ENCODE measurements at places on chromosomes 16 and 17. TPM values are rescaled to one million over a fixed set of nuclear protein-coding genes. Genes with fewer than 3 reads are reported as not detected.
A peak's percentile ranks its signal among the peaks of the same experiment; 100 is the strongest.

PPY gene
- polyA plus RNA-seq, result not detected

GRCh38 chr16:87854907-87855683 is 14.2 kb downstream of the SLC7A5 start:
- no peaks in the 10 kb centered on the region for H3K36me3 ChIP-seq
- H3K4me3 ChIP-seq, result no peak overlapping the region
- peaks cover 78% of the 10 kb centered on the region for H3K4me1 ChIP-seq
- H3K27ac ChIP-seq, result peak overlapping the region; percentile 83
- peak; percentile 80 for DNase-seq
- H3K27me3 ChIP-seq, result no peaks in the 10 kb centered on the region

DNA sequence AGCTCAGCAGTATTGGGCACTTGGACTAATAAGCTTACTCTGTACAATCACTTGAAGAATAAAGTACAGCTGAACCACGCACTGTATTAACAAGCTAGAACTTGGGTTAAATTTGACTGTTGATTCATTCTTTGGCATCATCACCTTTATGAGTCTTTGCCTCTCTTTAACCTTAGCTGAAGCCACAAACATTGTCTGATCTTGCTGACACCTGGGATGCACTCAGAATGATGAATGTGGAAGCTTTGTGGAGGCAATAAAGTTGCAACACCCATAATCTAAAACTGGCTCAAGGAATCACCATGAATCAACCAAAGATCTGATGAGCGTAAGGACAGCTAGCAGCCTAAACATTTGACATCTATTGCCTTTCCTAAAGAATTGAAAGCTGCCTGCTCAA is 590.6 kb upstream of the SOX9 start:
- no peaks in the 10 kb centered on the region for H3K4me1 ChIP-seq
- DNase-seq, result no peak
- no peaks in the 10 kb centered on the region for H3K36me3 ChIP-seq
- H3K27ac ChIP-seq, result no peak overlapping the region
- H3K27me3 ChIP-seq, result no peaks in the 10 kb centered on the region

DNA sequence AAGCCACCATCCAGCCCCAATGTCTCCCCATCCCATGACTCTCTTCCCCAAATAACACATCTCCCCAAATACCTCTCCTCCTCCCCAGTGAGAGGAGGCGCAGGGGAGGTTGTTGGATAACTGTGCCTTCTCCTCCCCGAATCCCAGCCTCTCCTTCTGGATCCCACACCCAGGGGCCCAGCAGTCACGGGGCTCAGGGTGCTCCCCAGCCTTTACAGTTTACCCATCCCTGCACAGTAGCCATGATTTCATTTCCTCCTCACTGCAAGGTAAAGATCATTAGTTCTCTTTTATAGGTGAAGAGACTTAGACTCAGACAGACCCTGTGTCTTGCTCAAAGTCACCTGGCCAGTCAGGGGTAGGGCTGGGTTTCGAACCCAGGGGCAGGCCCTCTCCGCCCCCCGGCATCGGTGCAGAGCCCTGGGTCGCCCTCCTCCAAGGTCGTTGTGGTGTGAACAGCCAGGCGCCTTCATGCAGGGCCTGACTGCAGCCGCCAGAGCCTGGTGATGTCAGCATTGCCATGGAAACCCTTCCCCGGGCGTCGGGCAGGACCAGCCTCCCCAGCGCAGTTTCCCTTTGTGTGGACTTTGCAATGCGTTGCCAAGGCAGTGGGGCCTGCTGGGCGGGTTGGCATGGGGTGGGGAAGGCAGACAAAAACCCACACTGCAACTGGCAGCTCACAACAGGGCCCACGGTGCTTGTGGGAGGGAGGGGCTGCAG is 53.3 kb upstream of the TOB1 start:
- H3K27ac ChIP-seq, result peak overlapping the region; percentile 7
- peaks cover 48% of the 10 kb centered on the region for H3K4me1 ChIP-seq
- no peak overlapping the region for H3K4me3 ChIP-seq
- peak; percentile 89 for DNase-seq

XAF1 gene
- polyA plus RNA-seq, result 31.4 TPM

P2RX5 gene
- polyA plus RNA-seq, result 280 TPM

DNA sequence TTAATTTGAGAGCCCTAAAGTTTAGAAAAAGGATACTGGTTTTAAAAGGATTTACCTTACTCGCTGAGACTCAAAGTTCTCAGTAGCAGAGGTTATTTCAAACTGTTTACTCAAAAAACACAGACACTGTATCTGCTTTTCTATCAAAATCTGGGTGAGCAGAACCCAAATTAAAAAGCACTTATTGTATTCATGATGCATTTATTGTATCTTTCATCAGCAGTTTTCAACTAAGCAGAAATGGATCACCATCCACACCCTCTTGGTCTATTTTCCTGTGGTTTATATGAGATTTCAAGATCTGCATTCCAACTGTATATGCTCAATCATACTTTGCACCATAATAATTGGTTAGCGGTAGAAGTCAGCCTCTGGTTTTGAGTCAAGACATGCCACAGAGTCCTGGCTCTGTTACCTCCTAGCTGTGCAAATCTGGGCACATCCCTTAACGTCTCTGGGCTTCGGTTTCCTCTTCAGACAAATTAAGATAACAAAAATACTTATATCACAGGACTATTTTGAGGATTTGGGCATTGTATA is 109.5 kb downstream of the ASIC2 start:
- H3K4me1 ChIP-seq, result no peaks in the 10 kb centered on the region
- DNase-seq, result no peak
- H3K27ac ChIP-seq, result no peak overlapping the region
- H3K27me3 ChIP-seq, result peaks cover 12% of the 10 kb centered on the region

DNA sequence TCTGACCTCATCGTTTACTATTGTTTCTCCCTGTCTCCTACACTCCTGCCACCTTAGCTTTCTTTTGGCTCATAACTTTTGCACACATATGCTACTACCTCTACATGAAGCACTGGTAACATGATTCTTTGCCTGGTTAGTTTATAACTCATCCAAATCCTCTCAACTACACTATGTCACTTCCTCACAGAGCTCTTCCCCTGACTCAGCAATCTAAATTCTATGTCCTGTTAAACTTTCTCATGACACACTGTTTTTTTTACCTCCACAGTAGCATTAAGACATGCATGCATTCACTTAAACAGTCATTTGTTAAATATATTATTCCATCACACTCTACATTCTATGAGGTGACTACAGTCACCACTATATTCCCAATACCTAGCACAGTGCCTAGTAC is 19.7 kb downstream of the APPBP2 start:
- H3K27me3 ChIP-seq, result no peaks in the 10 kb centered on the region
- H3K36me3 ChIP-seq, result no peaks in the 10 kb centered on the region
- DNase-seq, result no peak
- H3K4me1 ChIP-seq, result peaks cover 50% of the 10 kb centered on the region
- H3K27ac ChIP-seq, result no peak overlapping the region
- H3K4me3 ChIP-seq, result no peak overlapping the region

WFDC1 gene
- 2.1 TPM for polyA plus RNA-seq

GRCh38 chr17:66730461-66730923 is 104.4 kb upstream of the CACNG5 start:
- H3K4me1 ChIP-seq, result no peaks in the 10 kb centered on the region
- DNase-seq, result no peak
- no peaks in the 10 kb centered on the region for H3K27me3 ChIP-seq
- no peaks in the 10 kb centered on the region for H3K36me3 ChIP-seq
- H3K27ac ChIP-seq, result no peak overlapping the region
- no peak overlapping the region for H3K4me3 ChIP-seq

- H3K36me3 ChIP-seq, result no peaks in the 10 kb centered on the region
- H3K27ac ChIP-seq, result no peak overlapping the region
- H3K4me3 ChIP-seq, result peak overlapping the region; percentile 26
- DNase-seq, result peak; percentile 85
- peaks cover 41% of the 10 kb centered on the region for H3K27me3 ChIP-seq
- H3K4me1 ChIP-seq, result peaks cover 29% of the 10 kb centered on the region
Observed at GRCh38 chr17:7177191-7177953, 1.8 kb downstream of the ASGR1 start.

WSCD1 gene
- 5.8 TPM for polyA plus RNA-seq

CHST6 gene
- polyA plus RNA-seq, result 0.06 TPM

SLC7A5 gene
- polyA plus RNA-seq, result 5.1 TPM

RAB11FIP4 gene
- 5.5 TPM for polyA plus RNA-seq

SLC38A8 gene
- polyA plus RNA-seq, result 0.37 TPM

- peaks cover 9% of the 10 kb centered on the region for H3K4me1 ChIP-seq
- no peaks in the 10 kb centered on the region for H3K36me3 ChIP-seq
- no peak overlapping the region for H3K4me3 ChIP-seq
- H3K27ac ChIP-seq, result peak overlapping the region; percentile 43
- H3K27me3 ChIP-seq, result no peaks in the 10 kb centered on the region
Observed at GRCh38 chr16:85735225-85735635, 15.7 kb downstream of the C16orf74 start.

GRCh38 chr17:79944821-79945391 is 90.8 kb downstream of the TBC1D16 start:
- peak; percentile 62 for DNase-seq
- no peak overlapping the region for H3K27ac ChIP-seq
- H3K36me3 ChIP-seq, result no peaks in the 10 kb centered on the region
- H3K4me1 ChIP-seq, result peaks cover 6% of the 10 kb centered on the region
- no peak overlapping the region for H3K4me3 ChIP-seq

DNA sequence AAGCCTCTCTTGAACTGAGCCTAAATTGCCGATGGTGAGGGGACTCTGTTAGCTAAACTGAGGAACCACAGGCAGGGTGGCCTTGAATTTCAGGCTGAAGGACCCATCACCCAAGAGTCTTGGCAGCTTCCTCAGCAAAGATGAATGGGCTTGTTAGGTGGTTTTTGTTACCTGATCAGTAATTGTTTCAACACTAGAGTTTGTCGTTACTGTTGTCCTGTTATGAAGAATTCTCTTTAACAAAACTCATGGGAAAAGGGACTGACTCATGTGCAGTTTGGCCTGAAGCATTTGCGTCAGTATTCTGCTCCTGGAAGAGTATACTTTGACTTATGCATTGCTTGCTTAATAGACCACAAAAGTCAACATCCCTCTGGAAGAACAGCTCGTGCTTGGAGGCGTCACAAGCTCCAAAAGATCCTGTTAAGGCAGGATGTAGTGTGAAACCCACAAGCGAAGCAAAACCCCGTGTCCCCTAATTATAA is 206.0 kb downstream of the IRX3 start:
- no peak overlapping the region for H3K4me3 ChIP-seq
- no peaks in the 10 kb centered on the region for H3K4me1 ChIP-seq
- H3K27me3 ChIP-seq, result no peaks in the 10 kb centered on the region
- H3K36me3 ChIP-seq, result no peaks in the 10 kb centered on the region
- no peak for DNase-seq

DNA sequence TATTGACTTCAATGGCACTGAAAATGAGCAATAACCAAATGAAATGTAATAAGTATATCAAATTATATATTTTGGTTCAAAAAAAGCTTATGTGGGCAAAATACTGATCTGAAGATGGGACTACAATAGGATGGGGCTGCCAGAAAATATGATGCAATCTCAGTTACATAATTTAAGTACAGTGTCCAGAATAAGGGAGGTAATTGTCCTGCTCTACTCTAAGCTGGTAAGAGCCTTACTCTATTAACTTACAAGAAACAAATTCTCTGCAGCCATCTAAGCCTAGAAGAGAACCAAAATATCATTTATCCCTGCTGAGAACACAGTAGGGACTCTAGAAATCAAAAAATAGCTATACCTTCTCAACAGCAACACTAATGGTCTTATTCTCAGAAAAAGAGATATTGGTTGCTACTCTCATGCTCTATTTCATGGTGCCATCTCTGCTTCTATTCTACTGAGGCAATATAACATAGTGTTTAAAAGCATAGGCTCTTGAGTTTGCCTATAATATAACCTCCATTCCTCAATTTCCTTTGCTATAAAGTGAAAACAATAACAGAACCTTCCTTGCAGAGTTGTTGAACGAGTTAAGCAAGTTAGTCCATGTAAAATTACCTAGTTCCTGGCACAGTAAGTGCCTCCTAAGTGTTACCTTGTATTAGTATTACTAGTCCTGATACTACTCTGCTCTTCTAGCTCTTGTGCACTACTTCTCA is 19.9 kb downstream of the NQO1 start:
- H3K4me3 ChIP-seq, result no peak overlapping the region
- peaks cover 45% of the 10 kb centered on the region for H3K36me3 ChIP-seq
- no peaks in the 10 kb centered on the region for H3K27me3 ChIP-seq
- H3K4me1 ChIP-seq, result no peaks in the 10 kb centered on the region
- DNase-seq, result no peak

DNA sequence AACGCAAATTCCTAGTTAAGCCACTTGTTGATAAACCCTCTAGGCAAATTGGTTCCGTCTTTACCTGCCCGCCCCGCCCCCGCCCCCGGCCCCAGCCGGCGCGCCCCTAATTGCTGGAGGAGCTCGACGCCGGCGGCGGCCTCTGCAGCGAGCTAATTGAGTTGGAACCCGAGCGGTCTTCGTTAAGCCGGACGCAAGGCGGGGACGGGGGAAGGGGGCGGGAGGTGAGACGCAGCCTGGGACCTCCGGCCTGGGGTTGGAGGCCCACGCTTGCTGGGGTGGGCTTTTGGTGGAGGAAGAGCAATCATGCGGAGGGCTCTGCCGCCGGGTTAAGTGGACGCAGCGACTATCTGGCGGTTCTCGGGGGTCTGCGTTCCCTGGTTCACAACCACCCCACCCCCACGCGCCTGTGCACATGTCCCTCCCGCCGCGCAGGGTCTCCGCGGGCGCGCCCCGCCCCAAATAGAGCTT is 12.7 kb upstream of the FOXF1 start:
- H3K4me1 ChIP-seq, result peaks cover 3% of the 10 kb centered on the region
- no peaks in the 10 kb centered on the region for H3K36me3 ChIP-seq
- H3K27me3 ChIP-seq, result peaks cover 100% of the 10 kb centered on the region
- no peak overlapping the region for H3K27ac ChIP-seq

DNA sequence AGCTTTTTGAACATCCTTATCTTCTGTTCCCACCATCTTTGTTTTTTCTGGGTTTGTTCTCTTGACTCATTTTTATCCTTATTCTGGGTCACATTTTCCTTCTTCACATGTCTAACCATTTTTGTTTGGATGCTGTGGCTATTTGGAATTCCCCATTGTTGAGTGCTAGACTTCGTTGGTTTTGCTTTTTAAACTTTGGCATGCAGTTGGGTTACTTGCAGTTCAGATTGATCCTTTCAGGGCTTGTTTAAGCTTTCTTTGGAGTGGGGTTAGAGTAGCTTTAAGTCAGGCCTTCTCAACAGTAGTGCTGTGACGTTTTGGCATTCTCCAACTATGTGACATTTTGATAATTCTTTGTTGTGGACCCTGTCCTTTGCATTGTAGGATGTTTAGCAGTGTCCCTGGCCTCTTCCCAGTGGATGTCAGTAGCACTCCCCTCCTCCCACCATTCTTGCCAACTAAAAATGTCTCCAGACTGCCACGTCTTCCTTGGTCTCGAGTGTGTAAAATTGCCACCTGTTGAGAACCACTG is 21.1 kb downstream of the PRMT7 start:
- no peak overlapping the region for H3K4me3 ChIP-seq
- H3K36me3 ChIP-seq, result no peaks in the 10 kb centered on the region
- peaks cover 29% of the 10 kb centered on the region for H3K4me1 ChIP-seq
- H3K27me3 ChIP-seq, result no peaks in the 10 kb centered on the region
- H3K27ac ChIP-seq, result peak overlapping the region; percentile 81

DNA sequence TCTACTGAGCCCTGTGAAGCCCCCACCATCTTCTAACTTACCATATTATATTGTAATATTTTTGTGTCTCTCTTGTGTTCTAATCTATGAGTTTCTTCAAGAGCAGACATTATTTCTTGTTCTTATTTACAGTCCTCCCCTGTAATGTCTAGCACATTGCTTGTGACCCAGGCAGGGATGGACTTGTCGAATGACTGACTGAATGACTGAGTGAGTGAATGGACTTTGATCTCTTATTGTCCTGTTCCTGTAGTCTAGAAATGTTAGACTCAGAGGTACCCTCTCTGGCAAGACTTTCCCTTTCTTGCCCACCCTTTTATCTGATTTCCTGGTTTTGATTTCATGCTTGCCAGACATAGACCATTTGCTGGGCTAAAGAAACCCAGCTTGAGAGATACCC is 35.0 kb upstream of the MED13 start:
- no peak overlapping the region for H3K4me3 ChIP-seq
- DNase-seq, result no peak
- peaks cover 14% of the 10 kb centered on the region for H3K4me1 ChIP-seq
- H3K27ac ChIP-seq, result no peak overlapping the region

Measured in spleen (tissue), 13 donors.